NCI-H1105 treated with DMSO at 0.1 percent for 48 hours (cell line): ENCODE measurements at places on chromosomes 7 and 10.

GRCh38 chr10:83262434-83262833, 876.9 kb upstream of the GHITM start:
- DNase-seq: no peak

- DNase-seq: peak; percentile 93
These were observed 189.6 kb downstream of the AUTS2 start for GRCh38 chr7:69787736-69788431.

GRCh38 chr7:16875861-16876260, 5.9 kb downstream of the AGR3 start:
- no peak for DNase-seq

GRCh38 chr7:135684136-135684535, 21.8 kb downstream of the STMP1 start:
- DNase-seq: no peak

DNA sequence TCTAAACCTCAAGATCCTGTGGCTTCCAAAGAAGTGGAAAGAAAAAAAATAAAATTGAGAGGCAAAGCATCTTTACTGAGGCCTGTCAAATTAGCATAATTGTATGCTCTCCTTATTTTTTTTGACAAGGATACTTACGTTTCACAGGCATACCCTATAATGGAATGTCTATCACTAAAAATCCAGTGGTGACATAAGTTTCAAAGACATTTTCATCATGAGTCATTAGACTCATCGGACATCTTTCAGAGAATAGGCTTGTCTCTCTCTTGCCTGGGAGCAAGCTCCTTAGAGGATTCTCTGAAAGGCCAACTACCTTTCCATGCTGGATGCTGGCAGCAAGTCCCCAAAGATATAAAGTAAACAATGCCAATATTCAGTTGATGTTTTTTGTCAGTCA, 380.7 kb upstream of the STEAP1 start:
- no peak for DNase-seq

DNA sequence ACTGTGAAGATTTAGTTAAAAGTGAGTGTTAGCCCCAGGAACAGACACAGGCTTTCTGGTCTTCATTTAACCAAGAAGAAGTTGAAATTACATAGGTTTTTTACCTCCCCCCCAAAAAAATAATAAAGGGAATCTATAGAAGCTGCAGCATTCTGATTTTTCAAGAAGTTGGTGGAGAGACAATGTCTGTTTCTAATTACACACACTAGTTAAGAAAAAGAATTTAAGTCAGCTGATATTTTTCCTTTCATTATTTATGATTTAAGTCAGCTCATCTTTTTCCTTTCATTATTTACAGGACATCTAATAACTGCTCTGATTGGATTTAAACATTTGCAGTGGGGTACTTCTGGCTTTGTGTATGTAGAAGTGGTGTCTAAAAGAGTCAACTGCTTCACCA, 201.4 kb upstream of the NRP1 start:
- DNase-seq: no peak

DNA sequence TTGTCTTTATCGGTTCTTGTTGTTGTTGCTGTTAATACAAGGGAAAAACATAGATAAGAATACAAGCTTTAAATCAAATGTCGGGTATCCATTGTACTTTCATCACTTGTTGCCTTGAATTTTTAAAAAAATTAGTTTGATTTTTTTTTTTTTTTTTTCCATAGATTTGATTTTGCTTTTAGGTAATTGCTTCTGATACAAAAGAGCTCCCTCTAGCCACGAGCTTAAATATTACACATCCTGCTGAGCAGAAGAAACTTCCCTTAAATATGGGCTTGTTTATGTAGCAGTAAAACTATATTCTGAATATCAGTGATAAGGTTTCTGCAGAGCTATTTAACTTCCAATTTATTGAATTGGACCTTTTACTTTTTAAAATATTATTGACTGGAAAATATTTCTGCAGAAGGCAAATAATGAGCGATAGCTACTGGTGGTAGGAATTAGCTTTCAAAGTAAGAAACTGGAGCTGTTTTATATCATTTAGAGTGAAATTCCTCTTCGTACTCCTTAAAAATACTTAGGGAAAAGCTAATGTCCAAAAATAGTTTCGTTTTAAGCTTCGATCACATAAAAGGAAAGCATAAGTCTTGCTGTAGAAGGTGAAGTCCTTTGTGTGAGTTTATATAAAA, 216.9 kb downstream of the POLR1F start:
- DNase-seq: peak; percentile 25
